ENCODE measurements at places on chromosomes 3 and 15.

- DNase-seq, result no peak
These were observed 16.1 kb upstream of the CSPG5 start for GRCh38 chr3:47594792-47595191.

DNA sequence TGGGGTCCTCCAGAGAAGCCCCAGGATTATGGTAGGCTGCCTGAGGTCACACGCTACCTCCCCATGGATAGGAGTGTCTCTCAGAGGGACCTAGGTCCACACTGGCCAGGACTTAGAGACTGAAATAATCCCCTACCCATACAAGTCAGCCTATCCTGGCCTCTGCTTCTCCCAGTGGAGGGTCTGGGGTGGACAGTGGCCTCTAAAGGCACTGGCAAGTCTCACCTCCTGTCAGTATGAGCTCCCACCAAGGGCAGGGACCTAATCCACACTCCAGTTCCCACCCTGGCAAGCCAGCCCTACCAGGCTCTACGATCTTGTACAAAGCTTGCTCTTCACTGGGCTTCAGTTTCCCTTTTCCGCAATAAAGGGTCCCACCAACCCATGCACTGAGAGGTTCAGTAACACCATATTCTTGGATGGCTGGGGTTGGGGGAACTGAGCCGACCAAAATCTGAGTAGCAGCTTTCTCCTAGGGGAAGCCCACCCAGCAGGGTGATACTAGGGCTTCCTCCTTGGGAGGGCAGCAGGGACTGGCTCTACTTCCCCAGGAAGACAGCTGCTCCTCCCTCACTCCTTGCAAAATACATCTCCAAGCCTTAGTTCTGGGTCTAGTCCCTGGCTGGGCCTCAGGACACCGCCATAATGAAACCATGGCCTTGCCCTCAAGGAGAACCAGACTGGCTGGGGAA, 2.4 kb downstream of the CISH start:
- DNase-seq, result no peak

DNA sequence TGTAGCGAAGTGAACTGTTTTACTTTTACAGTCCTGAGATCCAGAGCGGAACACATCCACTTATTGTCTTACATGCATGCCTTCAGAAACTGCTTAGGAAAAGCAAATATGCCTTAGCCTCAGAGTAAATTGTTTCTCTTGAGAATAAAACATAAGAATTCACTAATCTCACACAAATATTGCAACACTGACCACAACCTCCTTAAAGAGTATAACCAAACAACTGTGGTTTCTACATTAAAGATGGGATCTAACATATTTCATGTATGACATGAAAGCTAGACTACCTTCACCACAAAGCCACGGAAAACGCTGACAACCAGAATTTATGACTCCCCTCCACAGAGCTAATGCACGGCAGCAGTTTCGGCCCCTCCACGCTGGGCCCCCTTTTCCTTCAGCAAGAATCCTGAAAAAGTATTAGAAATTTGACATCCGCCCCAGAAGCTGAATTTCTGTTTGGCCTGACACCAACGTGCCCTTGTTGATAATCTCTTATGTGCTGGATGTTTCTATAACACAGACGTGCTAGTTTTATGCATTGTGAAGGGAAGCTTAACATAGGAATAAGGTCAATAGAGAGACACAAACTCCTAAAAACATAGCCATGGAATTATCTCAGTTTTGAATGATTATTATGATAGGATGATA, 84.6 kb downstream of the GREM1 start:
- DNase-seq, result no peak

DNA sequence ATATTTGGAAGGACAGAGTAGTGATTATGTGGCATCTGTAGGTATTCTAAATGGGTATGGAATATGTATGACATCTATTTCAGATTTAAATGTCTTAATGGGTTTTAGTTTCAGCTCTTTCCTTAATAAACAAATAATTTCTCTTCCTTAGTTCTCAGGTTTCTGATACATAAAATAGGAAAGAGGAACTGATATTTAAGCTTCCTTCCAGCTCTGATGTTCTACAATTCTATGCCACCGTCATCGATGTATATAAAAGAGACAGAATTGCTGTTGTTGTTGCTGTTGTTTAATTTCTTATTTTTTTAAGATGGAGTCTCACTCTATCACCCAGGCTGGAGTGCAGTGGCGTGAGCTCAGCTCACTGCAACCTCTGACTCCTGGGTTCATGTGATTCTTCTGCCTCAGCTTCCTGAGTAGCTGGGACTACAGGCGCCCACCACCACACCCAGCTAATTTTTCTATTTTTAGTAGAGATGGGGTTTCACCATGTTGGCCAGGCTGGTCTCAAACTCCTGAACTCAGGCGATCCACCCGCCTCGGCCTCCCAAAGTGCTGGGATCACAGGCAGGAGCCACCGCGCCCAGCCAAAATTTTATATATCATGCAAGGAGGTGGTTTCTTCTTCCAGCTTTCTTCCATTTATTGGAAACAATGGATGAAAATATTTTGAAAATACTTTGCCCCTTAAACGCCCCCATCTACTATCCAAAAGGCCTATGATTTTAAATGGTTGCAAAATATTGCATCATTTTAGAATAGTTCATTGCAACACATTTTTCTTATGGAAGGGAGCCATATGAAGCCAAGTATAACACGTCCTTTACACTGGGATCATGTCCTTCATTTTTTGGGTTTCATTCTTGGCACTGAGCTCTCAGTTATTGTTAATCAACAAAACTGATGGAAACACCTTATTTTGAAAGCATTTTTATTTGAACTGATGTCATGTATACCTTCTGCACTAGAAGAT, 13.9 kb upstream of the C15orf61 start:
- no peak for DNase-seq

- no peak for DNase-seq
These were observed 10.7 kb upstream of the ADAMTSL3 start for GRCh38 chr15:83643201-83643600.

GRCh38 chr15:71779073-71779797, 31.1 kb upstream of the NR2E3 start:
- no peak for DNase-seq

DNA sequence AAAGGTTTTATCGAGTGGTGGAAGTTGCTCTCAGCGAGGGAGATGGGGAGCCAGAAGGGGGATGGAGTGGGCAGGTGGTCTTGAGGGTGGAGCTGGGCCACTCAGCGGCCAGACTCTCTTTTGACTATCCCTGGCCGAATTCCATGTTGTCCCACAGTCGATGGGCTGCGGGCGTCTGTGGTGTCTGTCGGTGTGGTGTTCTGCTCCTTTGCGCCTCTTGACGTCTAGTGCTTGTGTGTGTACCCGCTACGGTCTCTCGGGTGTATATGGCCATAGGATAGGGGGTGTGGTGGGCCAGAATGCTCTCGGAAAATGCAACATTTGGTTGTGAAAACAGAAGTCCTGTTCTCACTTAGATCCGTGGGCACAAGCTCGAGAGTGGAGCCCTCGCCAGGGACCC, 297.0 kb downstream of the CGGBP1 start:
- no peak for DNase-seq

- DNase-seq, result no peak
These were observed 21.4 kb downstream of the PLA1A start for GRCh38 chr3:119619094-119619493.

GRCh38 chr3:20054549-20054987, 14.3 kb downstream of the KAT2B start:
- peak; percentile 59 for DNase-seq

DNA sequence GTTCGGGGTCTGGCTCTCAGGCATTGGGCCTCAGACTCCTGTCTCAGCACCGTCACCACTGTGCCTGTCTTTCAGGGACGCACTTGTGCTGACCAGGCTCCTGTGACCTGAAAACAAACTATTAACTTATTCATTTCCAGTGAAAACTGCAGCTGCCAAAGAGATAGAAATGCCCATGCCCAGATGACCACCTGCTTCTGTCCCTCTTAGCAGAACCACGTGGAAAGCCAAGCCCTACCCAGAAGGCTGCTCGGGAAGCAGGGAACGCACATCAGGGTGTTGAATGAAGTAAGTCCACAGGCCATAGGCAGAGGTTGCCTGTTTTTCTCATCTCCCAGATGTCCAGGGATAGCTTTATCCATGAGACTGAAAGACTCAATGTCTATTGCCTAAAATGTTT, 219.3 kb downstream of the EBLN2 start:
- no peak for DNase-seq

DNA sequence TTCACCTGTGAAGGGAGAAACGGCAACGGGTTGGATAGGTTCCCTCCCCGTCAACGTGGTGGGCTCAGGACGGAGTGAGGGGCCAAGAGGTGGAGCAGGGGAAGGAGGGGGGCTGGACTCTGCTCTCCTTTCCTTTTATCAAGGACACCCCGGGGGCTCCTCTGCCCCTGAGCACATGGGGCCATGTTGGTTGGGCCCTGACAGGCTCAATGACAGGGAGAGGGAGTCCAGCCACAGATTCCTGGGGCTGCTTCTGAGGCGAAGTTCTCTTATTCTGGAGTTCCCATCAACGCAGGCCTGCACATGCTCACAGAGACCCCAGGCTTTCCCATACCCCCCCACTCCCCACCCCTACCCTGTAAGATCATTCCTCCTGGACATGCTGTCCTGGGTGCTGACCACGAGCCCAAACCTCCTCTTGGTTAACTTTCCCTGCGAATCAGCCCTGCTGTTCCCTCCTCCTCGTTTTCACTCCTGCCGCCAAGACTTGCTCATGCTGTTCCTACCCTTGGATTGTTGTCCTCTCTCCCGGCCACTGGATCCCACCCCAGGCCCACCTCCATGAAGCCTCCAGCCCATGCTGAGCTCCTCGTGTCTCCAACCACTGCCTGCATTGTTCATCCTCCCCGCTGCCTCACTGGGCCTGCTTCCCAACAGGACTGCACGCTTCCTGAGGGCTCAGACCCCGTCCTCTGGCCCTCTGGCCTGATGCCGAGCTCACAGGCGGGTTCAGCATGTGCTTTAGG, 61.2 kb downstream of the SENP2 start:
- DNase-seq, result no peak

GRCh38 chr3:71464613-71465012, 118.9 kb downstream of the FOXP1 start:
- DNase-seq, result no peak

- DNase-seq, result no peak
These were observed 98.9 kb upstream of the CHL1 start for GRCh38 chr3:97417-98258.

DNA sequence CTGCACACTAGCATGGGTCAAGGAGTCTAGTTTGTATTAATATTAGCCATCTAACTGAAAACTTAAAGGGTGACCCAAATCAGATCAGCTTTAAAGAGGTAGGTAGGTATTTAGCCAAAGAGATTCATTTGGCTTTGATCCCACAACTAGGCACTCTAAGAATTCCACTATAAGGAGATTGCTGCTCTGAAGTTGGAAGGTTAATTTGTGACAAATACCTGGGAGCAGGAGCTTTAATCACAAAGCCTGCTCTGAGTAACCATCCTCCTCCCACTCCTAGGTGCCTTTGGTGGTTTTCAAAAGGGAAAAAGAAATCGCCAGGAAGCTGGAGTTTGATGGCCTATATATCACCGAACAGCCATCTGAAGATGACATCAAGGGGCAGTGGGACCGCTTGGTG, 120.3 kb upstream of the CHRM5 start:
- no peak for DNase-seq

DNA sequence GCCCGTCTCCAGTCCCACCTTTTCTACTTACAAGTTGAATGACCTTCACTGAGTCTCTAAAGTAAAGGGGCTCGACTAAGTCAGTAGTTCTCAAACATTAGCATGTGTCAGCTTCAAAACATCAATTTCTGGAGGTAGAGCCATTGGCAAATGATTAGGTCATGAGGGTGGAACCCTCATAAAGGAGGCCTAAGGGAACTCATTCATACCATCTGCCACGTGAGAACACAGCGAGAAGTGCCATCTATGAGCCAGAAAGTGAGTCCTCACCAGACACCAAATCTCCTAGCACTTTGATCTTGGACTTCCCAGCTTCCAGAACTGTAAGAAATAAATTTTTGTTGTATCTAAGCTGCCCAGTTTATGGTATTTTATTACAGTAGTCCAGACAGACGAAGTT, 129.8 kb downstream of the MEX3B start:
- DNase-seq, result no peak

DNA sequence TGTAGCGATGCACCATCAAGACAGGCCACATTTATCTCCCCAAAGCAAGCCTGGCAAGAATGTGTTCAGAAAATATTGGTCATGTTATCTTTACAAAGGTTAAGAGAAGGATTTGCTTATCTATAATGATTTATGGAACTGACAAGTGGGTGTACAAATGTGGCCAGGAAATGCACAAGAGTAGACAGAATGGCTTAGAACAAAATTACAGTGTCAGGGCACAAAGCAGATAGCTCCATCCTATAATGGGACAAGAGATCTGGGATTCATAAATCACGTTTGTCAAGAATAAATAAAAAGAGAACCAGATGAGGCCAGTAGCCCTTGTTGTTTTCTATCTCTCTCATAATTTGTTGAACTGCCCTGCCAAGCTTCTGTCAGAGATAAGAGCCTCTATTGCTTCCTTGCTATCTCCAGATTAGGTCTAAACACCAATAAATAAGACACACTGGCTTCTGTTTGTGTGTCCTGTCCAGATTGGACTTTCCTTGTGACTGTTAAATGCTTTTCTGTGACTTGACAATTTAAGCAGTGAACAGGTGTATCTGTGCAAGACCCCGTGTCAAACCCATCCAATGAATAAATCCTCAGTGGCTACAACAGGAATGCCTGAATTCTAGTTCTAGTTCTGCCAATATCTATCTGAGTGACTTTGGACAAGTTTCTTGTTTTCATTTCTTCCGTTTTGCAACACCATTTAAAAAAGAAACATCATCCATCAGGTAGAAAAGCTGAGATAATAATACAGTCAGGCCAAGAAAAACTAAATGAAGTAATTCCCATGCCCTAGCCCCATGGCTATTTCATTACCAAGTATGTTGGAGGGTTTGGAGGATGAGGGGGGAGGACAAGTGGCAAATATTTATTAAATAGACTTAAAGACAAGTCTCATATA, 157.2 kb downstream of the DCLK3 start:
- DNase-seq, result no peak

- no peak for DNase-seq
These were observed 441.3 kb upstream of the THBS1 start for GRCh38 chr15:39139431-39140059.

DNA sequence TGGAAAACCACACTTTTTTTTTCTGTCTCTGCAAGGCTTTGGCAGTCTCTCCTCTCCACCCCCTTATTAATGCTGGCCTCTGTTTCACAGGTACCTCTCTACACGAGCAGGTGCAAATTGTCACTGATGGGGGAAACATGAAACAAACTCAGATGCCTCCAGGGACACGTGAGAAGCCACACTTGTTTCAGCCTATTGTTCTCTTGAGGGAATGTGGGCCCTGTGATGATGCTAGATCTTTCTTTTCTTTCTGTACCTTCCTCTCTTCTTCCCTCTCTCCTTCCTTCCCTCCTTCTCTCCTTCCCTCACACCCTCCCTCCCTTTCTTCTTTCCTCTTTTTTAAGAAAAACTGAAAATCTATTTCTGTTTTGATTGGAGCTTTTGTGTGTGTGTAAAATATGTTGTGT, 5.7 kb upstream of the BLM start:
- no peak for DNase-seq
